Astrocyte (in vitro differentiated cells and primary cell): ENCODE measurements at places on chromosomes 6 and 20. TPM values are rescaled to one million over a fixed set of nuclear protein-coding genes. Genes with fewer than 3 reads are reported as not detected.
A peak's percentile ranks its signal among the peaks of the same experiment; 100 is the strongest.

DNA sequence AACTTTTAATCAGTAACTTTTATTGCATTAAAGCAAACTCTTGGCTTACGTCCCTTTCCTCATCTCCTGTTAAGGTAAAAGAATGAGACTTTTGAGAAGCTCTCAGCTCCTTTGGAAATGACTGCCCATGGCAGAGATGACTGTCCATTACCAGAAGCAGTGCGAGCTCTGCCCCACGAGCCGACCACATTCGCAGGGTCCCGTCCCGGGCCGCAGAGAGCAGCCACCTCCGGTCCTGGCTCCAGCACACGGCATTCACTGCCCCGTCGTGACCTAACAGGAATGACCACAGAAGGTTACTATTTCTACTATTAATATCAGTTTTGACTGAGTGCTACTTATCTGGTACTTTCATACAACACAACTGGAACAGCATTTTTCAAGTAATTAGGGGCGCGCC, 63.4 kb downstream of the WDR27 start:
- no peak overlapping the region for H3K4me3 ChIP-seq
- no peak overlapping the region for H3K27ac ChIP-seq
- no peak for DNase-seq

- H3K27ac ChIP-seq: no peak overlapping the region
- H3K4me3 ChIP-seq: no peak overlapping the region
- no peaks in the 10 kb centered on the region for H3K36me3 ChIP-seq
- no peaks in the 10 kb centered on the region for H3K27me3 ChIP-seq
- no peak for DNase-seq
Measured at GRCh38 chr6:166949528-166950442, 6.6 kb downstream of the RNASET2 start.

- peaks cover 3% of the 10 kb centered on the region for H3K36me3 ChIP-seq
- no peak overlapping the region for H3K4me3 ChIP-seq
- no peaks in the 10 kb centered on the region for H3K27me3 ChIP-seq
- no peak for DNase-seq
- no peaks in the 10 kb centered on the region for H3K4me1 ChIP-seq
Measured at GRCh38 chr6:4948781-4949450, 54.9 kb downstream of the RPP40 start.

GRCh38 chr6:84575264-84575663, 189.1 kb downstream of the TBX18 start:
- H3K27ac ChIP-seq: no peak overlapping the region
- DNase-seq: peak; percentile 78
- H3K27me3 ChIP-seq: no peaks in the 10 kb centered on the region
- no peak overlapping the region for H3K4me3 ChIP-seq

- H3K36me3 ChIP-seq: peaks cover 6% of the 10 kb centered on the region
- peaks cover 11% of the 10 kb centered on the region for H3K4me1 ChIP-seq
- DNase-seq: no peak
- H3K27me3 ChIP-seq: no peaks in the 10 kb centered on the region
- no peak overlapping the region for H3K27ac ChIP-seq
- H3K4me3 ChIP-seq: no peak overlapping the region
Measured at GRCh38 chr20:57656252-57656820, 36.1 kb upstream of the ZBP1 start.

GRCh38 chr20:11219192-11219591, 545.4 kb upstream of the JAG1 start:
- no peak for DNase-seq
- H3K4me1 ChIP-seq: peaks cover 16% of the 10 kb centered on the region
- H3K36me3 ChIP-seq: no peaks in the 10 kb centered on the region
- H3K27ac ChIP-seq: no peak overlapping the region

DNA sequence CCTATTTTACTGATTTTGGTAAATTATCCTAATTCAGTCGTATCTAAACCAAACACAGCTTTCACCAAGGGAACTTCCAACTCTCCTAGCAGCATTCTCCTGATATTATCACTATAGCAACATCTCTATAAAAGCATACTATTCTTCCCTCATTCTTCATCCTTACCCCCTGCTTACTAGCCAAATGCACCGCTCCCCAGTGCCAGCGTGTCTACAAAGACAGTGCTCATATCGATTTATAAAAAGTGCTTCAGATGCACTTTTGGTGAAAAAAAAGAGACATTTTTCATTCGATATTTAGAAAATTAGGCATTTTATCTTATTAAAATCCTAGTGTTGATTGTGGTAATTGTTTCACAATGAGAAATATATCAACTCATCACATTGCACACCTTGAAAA, 74.0 kb downstream of the SYNE1 start:
- no peak for DNase-seq
- no peaks in the 10 kb centered on the region for H3K36me3 ChIP-seq
- no peaks in the 10 kb centered on the region for H3K4me1 ChIP-seq
- no peak overlapping the region for H3K27ac ChIP-seq
- no peaks in the 10 kb centered on the region for H3K27me3 ChIP-seq

GRCh38 chr6:45982280-45983036, 33.2 kb downstream of the CLIC5 start:
- no peaks in the 10 kb centered on the region for H3K36me3 ChIP-seq
- no peak for DNase-seq
- peaks cover 6% of the 10 kb centered on the region for H3K27me3 ChIP-seq
- H3K27ac ChIP-seq: no peak overlapping the region
- no peak overlapping the region for H3K4me3 ChIP-seq
- no peaks in the 10 kb centered on the region for H3K4me1 ChIP-seq

DNA sequence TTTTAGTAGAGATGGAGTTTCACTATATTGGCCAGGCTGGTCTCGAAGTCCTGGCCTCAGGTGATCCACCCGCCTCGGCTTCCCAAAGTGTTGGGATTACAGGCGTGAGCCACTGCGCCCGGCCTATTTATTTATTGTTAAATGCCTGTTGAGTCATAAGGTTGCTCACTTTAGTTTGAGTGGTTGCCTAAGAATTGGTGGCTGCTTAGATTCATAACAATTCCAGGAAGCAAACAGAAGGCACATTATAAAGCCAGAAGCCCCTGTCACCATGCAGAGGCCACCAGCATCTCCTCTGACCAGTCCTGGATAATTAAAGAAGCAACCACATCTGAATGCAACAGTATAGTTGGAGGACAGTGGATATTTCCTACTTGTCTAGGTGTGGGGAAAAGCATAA, 24.0 kb upstream of the ARMH2 start:
- peak; percentile 18 for DNase-seq
- H3K4me1 ChIP-seq: no peaks in the 10 kb centered on the region
- H3K27me3 ChIP-seq: no peaks in the 10 kb centered on the region

DNA sequence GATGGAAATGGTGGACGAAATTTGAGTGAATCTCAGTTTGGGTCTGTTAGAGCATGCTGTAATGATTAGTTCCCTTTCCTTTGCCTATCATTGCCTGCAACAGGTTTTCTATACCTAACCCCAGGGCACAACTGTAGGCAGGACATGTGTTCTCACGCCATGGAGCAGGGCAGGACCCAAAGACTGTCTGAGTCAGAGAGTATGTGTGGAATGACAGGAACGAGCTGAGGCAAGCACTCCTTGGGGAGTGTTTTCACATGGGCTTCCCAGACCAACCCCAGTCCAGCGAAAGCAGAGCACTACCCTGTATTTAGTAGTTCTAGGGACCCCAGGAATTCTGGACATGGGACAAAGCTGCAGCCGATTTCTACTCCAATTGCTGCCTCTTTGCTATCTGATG, 234.2 kb downstream of the HACE1 start:
- no peaks in the 10 kb centered on the region for H3K36me3 ChIP-seq
- peak overlapping the region; percentile 28 for H3K27ac ChIP-seq
- H3K27me3 ChIP-seq: no peaks in the 10 kb centered on the region

The HEY2 gene
- total RNA-seq: 1.0 and 2.4 TPM in 2 replicates
